Astrocyte (in vitro differentiated cells and primary cell): ENCODE measurements at places on chromosomes 4 and X. TPM values are rescaled to one million over a fixed set of nuclear protein-coding genes. Genes with fewer than 3 reads are reported as not detected.

DNA sequence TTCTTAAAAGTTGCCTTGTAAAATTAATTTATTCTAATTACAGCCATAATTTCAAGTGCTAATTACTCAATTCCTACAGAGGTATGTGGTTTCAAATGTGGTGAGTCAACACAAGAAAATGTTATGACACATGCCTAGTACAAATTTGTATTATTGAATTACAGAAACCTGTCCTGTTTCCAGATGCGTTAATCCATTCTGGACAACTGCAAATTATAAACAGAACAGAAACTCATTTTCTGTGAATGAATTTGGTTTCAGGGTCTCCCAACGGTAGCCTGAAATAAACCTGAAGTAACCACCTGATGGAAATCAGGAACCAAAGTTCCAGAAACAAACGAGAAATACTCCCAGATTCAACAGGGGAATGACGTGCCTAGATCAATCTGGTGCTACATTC lies 328.6 kb upstream of the F9 start:
- no peak for DNase-seq

- no peak for DNase-seq
Observed at GRCh38 chrX:44173219-44173618, 170.3 kb downstream of the EFHC2 start.

Gene OTUD4
- total RNA-seq, result 41.9 and 47.4 TPM in 2 replicates

- DNase-seq, result peak; percentile 75
Observed at GRCh38 chrX:22122510-22122909, 90.4 kb downstream of the PHEX start.
